ENCODE measurements at places on chromosomes 16 and 17.

DNA sequence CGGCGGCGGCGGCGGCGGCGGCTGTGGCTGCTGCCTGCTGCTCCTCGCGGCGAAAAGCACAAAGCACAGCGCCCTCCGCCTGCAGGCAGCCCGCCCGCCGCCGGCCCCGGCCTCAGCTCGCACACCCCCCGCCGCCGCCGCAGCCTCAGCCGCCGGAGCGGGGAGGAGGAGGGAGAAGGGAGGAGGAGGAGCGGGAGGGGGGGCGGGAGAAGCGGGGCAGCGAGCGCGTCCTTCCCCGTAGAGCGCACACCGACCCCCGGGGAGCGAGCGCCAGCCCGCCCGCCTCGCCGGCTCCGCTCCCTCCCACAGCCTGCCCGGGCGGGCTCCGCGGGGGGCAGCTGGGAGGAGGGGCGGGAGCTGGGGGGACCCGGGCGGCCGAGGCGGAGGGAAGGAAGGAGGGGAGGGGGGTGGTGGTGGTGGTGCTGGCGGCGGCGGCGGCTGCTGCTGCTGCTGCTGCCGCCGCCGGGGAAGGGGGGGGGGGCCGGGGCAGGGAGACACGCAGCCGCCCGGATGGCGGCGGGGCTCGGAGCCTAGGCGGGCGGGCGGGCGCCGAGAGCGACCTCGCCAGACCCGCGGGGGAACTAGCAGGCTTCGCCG is at the start of gene UBTF:
Gene UBTF, minus strand, starts transcription at position 60 of the 597 bp plus-strand sequence. CDS start 1,446 bp downstream, outside the sequence.
- peak; percentile 47 for DNase-seq

- DNase-seq: no peak
These were observed 19.7 kb downstream of the FBXO31 start for GRCh38 chr16:87363771-87364455.

GRCh38 chr17:28467456-28468025 is 5.9 kb upstream of the SLC13A2 start:
- DNase-seq: no peak

DNA sequence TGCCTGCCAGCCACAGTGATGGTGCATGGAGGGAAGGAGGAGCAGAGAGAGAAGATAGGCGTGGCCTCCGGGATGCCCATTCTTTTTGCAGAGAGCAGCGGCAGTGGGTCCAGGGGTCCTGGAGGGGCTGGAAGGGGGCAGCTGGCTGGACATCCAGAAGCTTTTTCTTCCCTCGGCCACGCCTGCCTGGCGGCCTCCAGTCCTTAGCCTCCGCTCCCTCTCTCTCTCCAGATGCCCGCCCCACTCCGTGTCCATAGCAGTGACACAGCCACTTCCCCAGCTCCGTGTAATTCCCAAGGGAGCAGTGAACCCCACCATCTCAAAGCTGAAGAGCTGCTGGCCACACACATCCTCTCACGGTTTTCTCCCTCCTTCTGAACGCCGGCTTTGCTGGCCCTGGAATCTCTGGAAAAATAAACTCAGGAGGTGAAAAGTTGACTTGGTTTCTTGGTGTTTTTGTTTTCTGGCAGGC is 26.3 kb upstream of the CDC42EP4 start:
- no peak for DNase-seq

DNA sequence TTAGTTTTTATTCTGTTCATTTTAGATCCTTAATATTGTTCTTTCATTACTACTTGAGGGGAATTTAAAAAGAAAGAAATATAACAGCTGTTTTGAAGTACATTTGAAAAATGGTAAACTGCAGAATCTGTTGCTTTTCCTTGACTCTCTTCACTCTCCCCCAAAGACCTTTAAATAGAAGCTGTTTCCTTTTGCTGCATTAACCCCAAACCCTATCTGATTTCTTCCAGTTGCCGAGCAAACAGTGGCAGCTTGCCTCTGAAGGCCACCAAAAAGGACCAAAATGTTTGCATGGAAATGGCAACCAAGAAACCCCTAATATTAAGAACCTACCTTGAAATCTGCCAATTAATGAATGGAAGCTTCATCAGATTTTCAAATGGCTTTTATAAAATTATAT is 37.1 kb downstream of the PRKCA start:
- DNase-seq: no peak

DNA sequence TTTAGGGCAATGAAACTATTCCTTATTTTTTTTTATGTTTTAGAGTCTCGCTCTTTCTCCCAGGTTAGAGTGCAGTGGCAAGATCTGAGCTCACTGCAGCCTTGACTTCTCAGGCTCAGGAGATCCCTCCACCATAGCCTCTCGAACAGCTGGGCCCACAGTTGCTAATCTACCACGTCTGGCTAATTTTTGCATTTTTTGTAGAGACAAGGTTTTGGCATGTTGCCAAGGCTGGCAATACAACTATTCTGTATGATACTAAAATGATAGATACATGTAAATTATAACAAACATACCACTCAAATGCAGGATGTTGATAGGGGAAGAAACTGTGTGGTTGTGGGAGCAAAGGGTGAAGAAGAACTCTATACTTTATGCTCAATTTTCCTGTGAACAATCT is 401.3 kb downstream of the ZFHX3 start:
- DNase-seq: no peak

- DNase-seq: no peak
These were observed 688 bp downstream of the FBRS start for GRCh38 chr16:30658731-30659506.

- DNase-seq: no peak
These were observed 13.5 kb upstream of the P2RX1 start for GRCh38 chr17:3929764-3930163.

GRCh38 chr17:74971842-74972106 is 785 bp downstream of the HID1 start:
- no peak for DNase-seq

DNA sequence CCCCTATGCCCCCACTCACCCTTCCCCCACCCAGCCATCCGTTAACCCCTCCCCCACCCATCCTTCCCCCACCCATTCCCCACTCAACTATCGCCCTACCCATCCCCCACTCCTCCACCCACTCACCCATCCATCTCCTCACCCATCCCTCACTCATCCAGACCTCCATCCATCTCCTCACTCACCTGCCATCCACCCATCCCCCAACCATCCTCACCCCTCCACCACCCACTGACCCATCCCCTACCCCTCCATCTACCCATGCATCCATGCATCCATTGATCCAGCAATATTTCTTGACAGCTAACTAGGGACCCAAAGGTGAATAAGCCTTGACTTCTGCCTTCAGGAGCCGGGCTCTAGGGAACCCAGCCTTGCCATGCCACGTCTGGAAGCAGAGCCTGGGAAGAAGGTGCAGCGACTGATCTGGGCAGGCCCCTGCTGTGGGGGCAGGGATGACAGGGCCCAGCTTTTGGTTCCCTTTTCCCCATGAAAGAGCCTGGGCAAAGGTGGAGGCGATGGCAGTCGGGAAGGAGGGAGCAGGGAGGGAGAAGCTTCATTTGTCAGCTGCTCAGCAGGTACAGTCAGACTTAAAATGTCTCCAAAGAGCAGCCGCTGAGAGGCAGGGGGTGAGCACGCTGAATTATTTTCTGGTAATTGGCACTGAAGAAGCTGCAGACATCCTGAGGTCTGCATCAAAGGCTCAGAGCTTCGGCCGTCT is 23.1 kb upstream of the DOC2B start:
- DNase-seq: no peak

DNA sequence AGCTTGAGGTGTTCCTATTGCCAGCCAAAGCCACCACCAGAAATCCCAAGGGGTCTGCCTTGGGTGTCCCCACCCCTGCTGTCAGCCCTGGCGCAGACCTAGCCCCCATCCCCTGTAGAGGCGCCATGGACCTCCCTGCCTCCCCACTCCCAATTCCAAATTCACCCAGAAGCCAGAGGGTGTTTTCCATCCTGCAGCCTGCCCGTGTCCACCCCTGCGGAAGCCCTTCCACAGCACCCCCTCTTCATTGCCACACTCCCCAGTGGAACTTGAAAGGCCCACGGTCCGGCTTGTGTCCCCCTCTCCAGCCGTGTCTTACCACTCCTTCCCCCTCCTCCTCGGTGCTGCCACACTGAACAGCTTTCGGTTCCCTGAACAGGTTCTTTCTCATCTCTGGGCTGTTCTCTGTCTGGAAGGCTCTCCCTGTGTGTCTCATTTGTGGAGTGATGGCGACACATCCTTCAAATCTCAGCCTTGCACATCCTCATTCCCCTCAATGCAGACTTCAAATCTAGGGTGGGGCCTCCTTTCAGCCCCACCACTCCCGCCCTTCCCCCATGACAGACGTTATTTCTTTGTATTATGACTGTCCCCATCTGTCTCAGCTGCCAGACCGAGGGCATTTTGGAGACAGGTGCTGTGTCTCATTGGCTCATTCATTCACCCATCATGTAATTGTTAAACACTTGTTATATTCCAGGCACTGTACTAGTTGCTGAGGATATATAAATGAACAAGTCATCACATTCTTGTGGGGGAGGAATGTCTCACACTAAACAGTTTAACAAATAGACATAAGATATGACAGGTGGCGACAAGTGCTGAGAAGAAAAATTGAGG is 36.3 kb downstream of the ADGRG5 start:
- DNase-seq: no peak

GRCh38 chr17:57553526-57553925 is 191.6 kb downstream of the CCDC182 start:
- DNase-seq: no peak

DNA sequence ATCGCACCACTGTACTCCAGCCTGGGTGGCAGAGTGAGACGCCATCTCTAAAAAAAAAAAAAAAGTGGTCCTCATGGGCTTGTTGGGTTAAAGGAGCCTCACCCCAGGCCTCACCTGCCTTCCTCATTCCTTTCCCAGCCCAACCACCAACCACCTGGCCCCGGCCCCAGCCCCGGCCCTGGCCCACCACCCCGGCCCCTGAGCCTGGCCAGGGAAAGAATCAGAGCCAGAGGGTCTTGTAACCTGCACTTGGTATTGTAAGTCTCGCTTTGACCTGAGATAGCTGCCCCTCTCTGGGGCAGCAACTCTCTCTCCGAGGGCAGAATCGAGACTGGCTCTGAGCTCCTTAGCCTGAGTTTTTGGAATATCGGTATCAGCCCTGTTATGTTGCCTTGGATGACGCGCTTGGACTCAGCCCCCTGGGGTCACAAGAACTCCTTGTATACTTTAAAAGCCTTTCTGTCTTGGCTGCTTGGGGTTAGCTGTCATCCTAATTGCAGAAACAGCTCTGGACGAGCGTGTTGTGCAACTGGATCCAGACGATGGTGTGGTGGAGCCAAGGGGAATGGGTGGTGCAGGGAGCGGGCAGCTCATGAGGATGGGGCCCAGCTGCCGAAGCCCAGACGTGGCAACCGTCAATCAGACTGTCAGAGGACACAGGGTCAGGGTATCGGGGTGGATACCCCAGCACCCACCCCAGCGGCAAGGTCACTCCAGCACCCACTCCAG is 14.6 kb downstream of the SMTNL2 start:
- DNase-seq: no peak

DNA sequence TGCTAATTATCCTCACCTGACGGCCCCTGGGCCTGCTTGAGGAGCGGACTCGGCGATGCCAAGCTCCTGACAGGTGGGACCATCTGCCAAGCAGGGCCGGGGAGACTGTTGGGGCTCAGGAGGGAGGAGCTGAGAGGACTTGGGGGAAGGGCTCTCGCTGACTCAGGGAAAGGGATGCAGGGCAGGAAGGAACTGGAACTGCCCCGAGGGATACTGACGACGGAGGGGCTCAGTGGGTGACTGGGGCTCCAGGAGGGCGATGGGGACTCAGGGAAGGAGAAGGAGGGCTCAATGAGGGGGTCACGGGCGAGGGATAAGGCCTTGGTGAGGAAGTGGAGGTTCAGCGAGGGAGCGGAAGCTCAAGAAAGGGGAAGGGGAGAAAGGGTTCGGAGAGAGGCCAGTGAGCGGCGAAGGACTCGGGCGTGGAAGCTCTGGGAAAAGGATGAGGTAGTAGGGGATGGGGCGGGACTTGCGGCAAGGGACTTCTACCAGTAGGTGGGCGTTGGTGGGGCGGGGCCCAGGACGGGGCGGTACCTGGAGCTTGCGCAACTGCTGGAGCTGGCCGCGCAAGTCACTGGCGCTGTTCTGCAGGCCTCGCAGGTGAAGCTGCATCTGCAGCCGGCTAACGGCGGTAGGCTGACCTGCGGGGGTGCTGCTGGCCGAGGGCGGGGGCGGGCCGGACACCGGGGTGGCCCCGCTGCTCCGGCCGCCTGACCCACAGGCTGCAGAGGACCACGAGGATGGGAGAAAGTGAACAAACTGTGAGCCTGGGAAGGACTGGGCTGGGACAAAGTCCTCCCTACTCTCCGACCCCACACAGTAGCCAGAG is 46.5 kb downstream of the SRCIN1 start:
- peak; percentile 90 for DNase-seq

DNA sequence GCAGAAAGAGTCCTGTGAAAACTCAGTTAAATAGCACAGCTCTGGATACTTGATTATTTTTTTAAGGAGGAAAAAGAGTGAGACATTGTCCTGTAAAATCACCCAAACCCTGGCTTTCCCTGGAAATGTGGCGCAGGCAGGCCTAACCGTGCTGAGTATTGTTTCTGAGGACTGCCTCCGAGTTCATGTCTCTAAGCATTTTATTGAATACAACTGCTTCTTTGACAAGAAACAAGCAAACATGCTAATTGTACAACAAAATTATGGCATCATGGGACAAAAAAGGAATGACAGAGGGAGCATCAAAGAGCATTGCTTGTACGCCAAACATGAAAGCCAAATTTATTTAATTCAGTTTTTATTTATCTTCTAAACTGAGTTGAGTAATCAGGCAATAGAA is 64.5 kb upstream of the HSBP1 start:
- no peak for DNase-seq

- DNase-seq: no peak
These were observed 18.7 kb downstream of the RCVRN start for GRCh38 chr17:9886141-9886930.

GRCh38 chr17:32586666-32587065 is 99.9 kb downstream of the CDK5R1 start:
- DNase-seq: no peak

GRCh38 chr17:7636163-7636562 is 6.2 kb downstream of the SHBG start:
- no peak for DNase-seq

- DNase-seq: no peak
These were observed at the start of gene NUPR1 for GRCh38 chr16:28538733-28539596. TSS of gene NUPR1 (minus strand) at chr16:28538974. CDS start at chr16:28538907, 67 bp downstream.

DNA sequence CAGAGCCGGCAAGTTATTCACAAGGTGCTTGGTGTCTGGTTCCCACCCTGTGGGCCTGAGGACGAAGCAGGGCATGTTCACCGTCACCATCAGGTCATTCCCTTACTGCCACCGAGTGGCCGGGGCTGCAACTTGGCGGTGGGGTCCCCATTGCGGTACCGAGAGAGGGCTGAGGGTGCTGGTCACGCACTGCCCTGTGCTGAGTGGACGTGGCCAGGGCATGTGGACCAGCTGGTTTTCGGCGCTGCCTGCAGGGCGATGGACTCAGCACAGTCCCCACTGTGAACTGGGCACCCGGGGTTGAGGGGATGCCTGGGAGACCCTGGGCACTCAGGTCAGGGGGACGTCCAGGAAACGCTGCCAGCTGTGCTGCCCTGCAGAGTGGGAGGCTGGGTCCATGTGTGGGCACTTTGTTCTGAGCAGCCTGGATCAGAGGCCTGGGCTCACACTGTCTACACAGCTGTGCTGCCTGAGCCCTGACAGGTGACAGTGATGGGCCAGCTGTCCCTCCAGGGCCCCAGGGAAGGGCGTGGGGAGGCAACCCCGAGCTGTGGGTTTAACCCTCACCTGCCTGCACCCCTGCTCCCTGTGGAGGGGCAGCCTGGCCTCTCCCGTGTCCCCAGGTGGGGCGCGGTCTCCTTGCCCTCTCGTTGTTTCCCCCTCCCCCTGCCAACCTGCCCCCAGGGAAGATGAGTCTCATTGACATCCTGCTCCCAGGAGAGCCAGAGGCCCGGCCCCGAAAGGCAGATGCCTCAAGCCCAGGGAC is 39.3 kb upstream of the GNG13 start:
- DNase-seq: no peak
